ENCODE measurements at places on chromosomes 6 and 20.

- DNase-seq: no peak
Measured at GRCh38 chr6:100023798-100024197, 29.8 kb upstream of the MCHR2 start.

DNA sequence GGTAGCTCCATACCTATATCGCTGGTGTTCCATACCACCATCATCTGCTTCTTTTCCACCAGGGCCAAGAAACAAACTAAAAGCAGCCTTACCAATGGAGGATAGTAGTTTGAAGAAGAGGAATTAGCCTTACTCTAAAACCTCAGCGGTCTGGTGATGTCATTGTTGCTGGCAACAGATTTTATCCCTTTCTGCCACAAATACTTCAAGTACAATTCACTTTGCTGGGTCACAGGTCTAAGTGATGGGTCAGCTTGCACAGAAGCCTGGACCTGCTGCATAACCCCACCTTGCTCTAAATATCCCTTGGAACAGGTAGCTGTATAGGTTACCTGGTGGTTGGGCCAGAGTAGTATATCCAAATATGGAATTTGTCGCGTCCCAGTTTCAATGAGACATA, 53.2 kb upstream of the THEMIS start:
- no peak for DNase-seq

DNA sequence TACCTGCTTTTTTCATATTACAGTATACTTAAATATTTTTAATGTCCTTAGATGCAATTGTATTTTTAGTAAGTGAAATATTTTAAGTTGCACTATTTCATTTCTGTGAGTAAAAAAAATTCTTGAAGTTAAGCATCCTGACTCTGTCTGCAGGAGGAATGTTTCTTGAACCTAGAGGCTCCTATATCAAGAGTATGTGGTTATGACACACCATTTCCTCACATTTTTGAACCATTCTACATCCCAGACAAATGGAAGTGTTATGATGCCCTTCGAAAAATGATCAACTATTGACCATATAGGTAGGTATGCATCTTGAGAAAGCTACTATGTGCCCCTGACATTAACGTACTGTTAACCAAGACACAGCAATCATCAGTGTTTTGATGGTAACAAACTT, 237.0 kb downstream of the BCKDHB start:
- no peak for DNase-seq

GRCh38 chr6:90194371-90194841, 102.2 kb downstream of the BACH2 start:
- DNase-seq: no peak

DNA sequence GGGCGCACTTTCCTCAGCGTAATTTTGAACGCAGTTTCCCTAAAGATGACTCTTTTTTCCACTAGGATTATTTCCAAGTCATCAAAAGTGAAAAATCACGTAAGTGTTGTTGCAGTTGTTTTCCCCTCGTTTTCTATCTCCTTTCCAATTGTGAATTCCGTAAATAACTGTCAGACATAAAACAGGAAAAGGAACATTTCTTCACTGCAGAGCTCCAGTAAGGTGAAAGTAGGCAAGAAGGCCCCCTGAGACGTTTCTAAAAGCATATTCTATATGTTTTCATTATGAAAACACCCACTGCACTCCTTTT, 17.8 kb downstream of the HIVEP2 start:
- no peak for DNase-seq

GRCh38 chr6:167933290-167933689, 64.2 kb upstream of the KIF25 start:
- DNase-seq: no peak

DNA sequence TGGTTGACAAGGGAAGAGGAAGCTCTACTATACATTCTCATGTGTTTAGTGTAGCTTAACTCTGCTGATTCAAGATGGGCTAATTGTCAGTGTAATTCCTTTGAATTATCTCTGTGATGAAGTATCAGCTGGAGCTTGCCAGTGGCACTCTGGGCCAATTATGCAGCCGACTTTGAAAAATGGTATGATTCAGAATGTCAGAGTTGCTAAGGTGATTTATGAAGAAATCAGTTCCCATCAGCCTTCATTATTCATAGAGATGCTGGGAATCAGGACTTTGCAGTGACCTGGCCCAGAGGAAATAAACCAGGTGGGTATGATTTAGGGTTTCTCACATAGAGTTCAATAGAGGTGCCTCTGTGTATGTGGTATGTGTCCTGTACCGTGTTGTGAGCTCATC, 33.4 kb downstream of the KCNS1 start:
- DNase-seq: no peak

DNA sequence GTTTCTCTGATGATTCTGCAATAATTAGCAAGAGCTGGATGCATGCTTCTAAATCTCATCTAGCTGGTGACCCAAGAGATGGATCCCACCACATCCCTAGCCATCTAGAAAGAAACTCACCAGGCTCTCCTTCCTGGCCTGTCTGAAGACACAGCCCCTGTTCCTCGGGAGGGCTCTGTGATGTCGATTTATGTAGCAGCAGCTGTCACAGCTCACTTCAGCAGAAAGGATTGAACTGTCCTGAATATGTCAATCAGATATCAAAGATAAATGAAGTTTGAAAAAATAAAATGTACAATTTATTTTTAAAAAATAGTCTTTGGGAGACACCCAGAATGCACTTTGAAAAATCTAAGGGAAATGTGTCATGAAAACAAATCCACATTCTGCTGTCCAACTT, 67.3 kb upstream of the TSHZ2 start:
- no peak for DNase-seq

DNA sequence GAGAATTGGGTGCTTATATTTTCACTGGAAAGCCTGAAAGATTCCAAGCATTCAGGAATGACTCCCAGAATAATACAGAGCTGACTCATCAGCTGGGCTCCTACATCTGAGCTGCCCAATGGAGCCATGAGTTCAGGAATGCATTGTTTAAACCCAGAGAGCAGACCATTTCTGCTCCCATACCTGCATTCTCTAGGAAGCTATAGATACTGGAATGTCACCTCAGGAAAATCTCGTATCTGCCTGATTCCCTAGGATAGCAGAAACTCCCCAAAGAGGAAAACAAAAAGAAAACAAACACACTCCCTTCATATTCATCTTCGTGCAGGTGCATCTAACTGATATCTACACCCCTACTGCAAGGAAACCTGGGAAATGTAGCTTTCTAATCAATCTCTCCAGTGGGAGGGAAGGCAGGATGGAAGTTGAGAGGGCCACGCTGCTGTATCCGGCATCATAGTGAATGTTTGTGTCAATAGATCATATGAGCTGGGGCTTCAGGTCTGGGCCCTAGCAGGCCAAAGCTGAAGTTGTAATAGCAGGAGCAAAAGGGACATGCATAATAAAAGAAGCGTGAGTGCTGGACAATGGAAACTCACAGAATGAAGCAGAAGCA, 8.2 kb upstream of the SLC2A12 start:
- DNase-seq: no peak

GRCh38 chr6:83403191-83403590, 27.7 kb downstream of the ME1 start:
- DNase-seq: no peak

DNA sequence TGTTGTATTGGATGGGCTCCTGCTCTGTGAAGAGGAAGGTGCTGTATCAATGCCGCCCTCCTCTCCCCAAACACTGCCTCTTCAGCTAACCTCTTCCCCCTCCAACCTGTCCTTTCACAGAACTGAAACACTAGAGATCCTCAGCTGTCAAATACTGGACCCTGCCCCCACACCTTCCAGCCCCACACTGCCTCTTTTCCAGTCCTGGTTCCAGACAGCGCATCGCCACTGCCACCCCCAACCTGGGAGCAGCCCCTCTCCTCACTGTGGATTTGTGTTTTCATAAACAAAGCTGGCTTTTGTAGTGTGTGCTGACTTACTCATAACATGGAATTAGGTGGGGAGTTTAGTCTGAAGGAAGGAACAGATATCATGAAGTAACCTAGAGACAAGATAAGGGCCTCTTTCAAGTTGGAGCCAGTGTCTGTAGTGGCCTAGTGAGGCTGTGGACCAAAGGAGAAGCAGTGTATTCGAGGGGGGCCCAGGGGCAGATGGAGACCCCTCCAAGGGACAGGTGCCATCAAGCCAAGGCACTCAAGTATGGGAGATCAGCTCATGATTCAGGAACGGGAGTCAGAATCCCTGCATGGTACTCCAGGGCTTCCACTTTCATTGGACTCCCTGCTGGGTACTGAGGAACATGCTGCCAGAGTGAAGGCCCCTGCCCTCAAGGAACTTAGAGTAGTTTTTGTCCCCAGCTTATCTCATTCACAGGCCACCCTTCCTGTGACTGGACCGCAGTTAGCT, 2.1 kb downstream of the SCUBE3 start:
- no peak for DNase-seq

DNA sequence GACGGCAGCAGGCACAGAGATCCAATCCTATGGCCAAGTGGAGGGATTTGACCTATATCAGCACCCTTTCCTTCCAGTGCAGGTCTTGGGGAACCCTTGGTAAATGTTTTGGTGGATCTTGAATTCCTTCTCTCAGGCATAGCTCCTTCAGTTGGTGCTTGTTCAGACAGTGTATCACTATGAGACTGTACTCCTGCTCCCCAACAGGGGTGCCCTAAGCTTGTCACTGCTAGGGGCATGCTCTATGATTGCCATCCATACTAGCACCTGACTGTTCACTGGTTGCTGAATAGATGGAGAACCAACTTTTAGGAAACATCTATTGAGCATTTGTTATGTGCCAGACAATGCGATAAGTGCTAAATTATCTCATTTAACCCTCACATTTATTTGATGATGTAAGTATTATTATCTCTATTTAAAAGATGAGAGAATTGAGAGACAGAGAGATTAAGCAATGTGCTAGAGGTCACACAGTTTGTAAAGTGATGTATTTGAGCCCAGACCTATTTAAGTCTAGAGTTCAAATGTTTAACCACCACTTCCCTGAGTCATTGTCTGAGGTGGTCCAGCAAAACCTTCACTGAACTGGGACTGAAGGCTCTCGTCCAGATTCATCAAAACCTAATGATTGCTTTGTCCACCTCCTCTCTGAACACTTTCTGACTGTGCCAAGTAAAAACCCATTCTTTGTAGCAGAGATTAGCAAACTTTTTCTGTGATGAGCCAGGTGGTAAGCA, 34.3 kb downstream of the ADGRF1 start:
- no peak for DNase-seq

DNA sequence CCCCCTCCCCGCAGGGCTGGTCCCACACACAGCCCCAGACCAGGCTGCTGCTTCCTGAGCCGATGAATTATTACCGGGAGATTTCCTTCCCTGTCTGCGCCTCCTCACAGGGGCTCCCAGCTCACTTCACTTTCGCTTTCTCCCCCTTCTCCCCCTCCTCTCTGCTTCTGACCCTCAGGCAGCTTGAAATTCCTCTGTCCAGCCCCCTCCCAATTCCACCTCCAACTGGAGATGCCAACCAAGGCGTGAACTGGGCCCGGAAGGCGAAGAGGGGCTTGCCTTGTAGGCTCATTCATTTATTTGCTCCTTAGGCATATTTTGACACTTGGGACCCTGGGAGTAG, 1.7 kb upstream of the TCF15 start:
- no peak for DNase-seq

- no peak for DNase-seq
Measured at GRCh38 chr6:152496731-152497130, 140.4 kb downstream of the SYNE1 start.

DNA sequence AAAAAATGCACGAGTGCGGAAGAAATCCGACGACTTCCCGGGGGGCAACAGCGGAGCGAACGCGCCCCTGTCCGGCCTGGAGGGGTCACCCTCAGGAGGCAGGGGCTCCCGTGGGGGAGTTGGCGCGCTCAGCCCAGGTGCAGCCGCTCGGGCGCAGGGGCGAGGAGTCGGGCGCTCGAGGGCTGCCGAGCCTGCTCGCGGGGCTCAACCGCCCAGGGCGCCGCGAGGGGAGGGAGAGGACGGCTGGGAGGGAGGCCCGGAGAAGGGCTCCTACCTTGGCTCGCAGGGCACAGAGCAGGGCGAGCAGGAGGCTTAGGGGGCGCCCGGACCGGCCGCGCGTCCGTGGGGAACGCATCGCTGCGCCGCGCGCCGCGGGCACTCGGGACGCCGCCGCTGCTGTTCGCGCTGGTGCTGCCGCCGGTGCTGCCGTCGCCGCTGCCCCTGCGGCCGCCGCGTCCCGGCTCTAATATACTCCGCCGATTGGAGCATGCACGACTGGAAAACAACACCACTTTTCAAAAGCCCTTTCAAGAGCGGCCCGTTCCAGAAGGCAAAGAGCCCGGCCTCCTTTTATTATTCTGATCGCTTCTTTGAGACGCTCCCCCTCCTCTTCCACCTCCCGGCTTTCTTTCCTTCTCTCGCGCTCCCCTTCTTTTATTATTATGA, 490 bp downstream of the JAG1 start:
- no peak for DNase-seq

- no peak for DNase-seq
Measured at GRCh38 chr6:11648889-11649288, 111.3 kb downstream of the TMEM170B start.

DNA sequence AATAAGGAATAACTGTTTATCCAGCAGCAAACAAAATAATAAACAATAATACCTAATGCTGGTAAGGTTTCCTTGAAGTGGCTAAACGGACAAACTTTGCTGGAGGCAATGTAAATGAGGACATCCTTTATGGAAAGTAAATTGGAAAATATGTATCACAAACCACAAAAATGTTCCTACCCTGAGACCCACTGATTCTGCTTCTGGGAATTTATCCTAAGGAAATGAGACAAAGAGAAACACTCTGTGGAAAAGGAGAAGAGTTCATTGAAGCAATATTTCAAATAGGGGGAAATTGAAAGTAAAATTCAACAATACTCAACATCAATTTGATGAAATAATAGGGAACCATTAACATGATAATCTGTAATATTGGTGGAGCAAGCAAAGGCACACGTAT, 37.9 kb downstream of the MAFB start:
- DNase-seq: no peak

DNA sequence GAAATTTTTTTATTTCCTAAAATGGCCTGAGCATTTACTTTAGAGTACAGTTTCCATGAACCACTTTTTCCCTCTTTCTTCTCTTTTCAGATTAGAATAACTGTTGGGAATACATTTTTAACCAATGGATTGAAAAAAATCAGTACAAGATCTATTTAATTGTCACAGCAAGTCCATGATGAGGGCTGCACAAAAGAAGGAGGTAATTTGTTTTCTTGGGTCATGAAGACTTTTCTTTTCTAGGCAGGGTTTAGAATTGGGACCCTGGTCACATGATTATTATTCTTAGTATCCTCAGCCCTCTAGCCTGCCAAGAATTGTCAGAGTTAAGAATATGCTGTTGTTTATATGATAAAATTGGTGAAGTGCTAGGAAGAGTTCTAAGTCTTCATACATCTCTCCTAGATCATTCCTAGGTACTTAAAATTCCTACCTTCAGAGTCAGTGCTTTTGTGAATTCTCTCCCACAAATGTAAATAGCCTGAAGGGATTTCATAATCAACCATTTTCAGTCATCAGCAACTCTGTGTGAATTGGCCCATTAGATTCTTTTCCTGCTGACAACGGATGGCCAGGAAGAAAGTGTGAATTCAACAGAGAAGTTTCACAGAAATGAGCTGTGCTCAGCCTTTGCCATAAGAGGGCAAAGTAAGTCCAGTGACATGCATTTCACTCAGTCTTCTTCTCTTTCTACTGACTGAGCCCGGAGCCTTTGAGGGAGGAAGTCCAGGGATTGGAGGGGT, 32.4 kb upstream of the TPBG start:
- DNase-seq: no peak

Data from effector CD8-positive, alpha-beta T cell (primary cell).